Stimulated activated CD4-positive, alpha-beta T cell treated with anti-CD3 and anti-CD28 coated beads, Interleukin-1b, Interleukin-23, amount 100 ng/mL, for 48 hours (primary cell): ENCODE measurements at places on chromosomes 1 and 21.
A peak's percentile ranks its signal among the peaks of the same experiment; 100 is the strongest.

DNA sequence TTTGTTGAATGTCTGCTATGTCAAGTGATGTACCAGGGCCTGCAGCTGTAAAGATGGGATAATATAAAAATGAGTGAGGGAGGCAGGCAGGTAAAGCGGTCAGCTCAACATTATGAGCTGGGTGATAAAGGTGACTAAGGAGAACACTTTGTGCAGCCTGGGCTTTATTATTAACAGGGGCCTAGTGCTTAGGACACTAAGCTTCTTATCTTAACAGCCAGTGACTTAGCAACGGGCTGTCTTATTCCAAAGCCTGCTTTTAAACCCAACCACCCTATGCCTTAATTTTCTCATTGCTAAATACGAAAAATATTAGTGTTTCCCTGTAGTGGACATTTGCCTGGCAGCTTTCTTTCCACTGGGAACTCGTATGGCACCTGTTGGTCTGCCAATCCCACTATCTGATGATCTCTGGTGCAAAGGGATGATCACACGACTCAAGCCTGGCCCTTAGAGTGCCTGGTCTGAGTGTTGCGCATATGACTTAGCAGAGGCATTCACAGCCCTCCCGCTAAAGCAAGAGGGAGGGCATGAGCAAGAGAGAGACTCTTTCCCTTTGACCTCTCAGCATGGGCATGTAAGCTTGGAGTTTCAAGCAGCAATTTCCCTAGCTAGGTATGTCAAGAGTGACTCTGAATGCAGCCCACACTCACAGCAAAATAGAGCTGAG, 98.6 kb upstream of the PAPPA2 start:
- DNase-seq = no peak

GRCh38 chr1:84665703-84666317, 24.5 kb downstream of the SSX2IP start:
- DNase-seq = no peak

DNA sequence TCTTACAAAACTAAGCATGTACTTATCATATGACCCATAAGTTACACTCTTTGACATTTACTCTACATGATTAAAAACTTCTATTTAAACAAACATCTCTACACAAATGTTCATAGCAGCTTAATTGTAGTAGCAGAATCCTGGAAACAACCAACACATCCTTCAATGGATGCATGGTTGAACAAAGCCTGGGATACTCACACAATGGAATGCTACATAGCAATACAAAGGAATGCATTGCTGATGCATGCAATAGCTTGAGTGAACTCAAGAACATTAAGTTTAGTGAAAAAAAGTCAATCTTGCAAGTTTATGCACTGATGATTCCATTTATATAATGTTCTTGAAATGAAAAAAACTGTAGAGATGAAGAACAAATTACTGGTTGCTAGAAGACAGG, 686.9 kb downstream of the LRRIQ3 start:
- DNase-seq = no peak

DNA sequence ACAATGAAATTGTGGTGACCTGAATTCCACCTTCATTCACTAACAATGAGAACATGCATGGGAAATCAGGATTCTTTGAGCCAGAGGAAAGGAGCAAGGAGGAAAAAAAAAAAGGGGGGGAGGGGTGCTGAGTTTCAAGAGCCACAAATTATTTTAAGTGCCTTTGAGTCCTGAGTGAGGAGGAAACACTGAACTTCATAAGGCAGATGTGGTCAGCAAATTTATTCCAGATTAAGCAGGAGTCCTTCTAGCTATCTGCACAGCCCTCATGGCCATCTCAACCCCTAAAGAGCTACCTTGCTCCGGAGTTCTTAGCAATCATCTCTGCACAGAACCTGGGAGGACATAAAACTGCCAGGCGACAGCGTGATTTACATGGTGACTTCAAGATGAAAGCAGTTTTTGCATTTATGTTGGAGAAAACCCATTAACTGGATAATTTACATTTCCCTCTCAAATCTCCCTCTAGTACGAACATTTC, 21.7 kb downstream of the ASTN1 start:
- no peak for DNase-seq

DNA sequence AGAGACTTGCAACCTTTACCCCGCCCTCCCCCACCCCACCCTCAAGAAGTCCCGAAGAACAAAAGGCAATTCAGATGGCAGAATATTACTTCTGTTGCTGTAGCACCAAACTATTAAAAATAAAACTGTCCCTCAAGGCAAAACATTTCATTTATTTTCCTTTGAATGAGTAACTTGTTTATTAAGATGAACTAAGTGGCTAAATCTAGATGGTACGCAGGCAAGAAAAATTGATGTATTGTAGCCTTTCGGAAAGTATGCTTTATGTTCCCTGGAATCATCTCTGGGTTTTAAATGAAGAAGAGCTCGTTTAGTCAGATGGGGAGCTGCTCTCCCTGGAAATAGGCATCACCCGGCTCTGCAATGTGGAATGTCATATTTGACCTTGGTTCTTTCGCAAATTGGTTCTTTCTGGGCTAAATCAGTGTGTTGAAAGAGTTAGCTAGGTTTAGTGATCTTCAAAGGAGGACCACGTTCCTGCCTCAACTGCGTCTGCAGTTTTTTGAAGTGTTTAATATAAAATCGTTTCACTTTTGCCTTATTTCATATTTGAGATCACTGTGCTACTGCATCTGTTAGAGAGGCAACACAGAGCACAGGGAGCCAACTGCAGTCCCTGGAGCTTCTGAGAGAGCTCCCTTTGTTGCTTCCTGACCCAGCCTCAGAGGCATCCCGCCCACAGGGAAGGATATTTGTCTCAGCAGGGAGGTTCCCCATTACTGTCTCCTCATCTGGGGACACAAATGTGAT, 61.8 kb downstream of the KIF26B start:
- no peak for DNase-seq

DNA sequence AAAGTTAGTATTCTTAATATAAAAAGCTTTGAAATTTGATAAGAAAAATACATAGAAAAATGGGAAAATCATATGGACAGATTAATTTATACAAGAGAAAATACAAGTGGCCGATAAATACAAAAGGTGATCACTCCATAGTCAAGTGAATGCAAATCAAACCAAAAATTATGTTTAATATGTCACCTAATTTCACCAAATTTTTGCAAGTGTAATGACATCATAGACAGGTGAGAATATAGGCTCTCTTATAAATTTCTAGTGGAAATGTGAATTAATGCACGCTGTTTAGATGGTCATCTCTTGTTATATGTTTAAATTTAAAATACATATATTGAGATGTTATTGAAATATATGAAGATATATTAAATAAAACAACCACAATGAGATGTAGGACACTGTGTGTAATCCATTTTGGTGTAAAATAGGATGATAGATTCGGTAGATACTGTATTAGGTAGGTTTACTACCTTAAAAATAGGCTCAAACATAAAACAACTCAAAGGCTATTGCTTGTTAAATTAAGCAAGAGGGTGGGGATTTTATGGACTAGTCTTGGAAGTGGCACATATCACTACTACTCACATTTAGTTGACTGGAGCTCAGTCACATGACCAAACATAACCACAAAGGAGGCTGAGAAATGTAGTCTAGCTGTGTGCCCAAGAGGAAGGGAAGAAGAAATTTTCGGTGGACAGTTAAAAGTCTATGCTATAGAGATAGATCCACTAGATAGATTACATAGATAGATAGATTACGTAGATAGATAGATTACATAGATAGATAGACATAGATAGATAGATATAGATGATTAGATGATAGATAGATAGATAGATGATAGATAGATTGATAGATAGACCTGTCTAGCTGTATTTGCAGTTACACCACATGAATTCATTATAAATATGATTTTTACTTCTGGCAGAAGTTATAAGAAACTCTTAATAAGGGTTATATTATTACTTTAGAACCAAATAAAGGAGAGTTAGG, 9.2 kb downstream of the INSL5 start:
- DNase-seq = no peak

DNA sequence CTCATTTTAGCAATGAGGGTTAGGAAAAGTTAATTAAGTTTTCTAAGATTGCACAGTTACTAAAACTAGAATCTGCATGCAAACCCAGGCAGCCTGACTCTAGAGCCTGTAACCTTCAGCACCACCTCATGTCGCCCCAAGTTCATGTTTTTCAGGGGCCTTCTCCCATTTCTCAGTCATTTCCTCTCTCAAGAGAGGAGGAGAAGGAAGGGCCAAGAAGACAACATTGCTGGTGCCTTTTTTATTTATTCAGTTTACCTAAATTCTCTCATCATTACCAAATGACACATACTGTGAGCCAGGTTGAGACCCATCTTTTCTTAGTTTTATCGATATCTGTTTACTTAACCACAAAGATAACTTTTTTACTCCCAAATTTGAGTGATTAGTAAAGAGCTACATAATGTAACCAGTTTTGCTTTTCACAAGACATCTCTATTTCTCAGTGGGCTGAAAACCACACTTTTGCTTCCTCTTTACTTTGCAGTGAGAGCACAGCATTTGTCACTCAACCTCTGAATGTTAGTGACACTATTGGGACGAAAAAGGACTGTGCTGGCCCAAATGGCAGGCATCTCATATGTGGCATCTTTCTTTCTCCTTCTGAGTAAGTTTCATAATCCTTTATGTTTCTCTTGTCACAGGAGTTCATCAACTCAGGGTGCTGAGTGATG, at the start of gene CD101:
Gene CD101, plus strand, starts transcription at position 507 of the 674 bp plus-strand sequence. Its CDS starts 58 bp downstream, at position 565.
- DNase-seq = peak; percentile 66

DNA sequence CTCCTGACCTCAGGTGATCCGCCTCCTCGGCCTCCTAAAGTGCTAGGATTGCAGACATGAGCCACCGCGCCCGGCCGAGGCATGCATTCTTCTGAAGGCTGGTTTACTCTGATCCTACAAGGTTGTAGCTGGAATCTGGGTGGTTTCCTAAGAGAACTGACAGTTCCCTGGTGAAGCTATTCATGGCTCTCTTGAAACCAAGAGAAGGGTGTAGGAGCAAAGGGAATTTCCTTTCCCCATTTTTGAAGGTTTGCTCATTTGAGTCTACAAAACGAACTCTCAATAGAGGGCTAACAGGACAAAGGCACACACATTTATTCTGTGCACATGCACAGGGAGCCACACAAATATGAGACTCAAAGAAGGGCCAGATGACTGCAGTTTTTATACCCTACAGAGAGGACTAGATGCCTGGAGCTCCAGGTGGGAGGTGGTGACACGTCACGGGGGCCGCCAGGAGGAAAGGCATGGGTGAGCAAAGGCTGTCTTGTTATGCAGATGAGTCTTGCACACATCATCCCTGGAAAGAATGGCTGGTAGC, 49.5 kb upstream of the ERRFI1 start:
- no peak for DNase-seq

GRCh38 chr21:41091616-41092015, 76.3 kb upstream of the BACE2 start:
- no peak for DNase-seq

DNA sequence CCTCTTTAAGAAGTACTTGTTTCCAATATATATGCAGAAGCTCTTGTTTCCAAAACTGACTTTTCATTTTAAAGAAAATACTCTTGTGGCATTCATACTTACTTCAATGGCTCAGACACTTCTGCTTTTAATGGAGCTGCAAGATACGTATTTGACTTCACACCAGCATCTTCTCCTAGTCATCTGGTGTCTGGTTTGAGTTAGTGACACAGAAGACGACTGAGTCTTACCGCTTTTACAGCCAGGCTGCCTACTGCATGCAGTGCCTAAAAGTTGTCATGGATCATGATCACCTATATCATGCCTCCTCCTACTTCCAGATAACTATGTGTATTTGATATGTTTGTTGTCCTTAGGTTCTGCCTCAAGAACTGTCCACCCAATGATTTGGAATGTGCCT, 185.9 kb downstream of the TPR start:
- DNase-seq = no peak

- peak; percentile 68 for DNase-seq
Measured at GRCh38 chr1:151158326-151158725, 1.9 kb downstream of the TNFAIP8L2 start.

DNA sequence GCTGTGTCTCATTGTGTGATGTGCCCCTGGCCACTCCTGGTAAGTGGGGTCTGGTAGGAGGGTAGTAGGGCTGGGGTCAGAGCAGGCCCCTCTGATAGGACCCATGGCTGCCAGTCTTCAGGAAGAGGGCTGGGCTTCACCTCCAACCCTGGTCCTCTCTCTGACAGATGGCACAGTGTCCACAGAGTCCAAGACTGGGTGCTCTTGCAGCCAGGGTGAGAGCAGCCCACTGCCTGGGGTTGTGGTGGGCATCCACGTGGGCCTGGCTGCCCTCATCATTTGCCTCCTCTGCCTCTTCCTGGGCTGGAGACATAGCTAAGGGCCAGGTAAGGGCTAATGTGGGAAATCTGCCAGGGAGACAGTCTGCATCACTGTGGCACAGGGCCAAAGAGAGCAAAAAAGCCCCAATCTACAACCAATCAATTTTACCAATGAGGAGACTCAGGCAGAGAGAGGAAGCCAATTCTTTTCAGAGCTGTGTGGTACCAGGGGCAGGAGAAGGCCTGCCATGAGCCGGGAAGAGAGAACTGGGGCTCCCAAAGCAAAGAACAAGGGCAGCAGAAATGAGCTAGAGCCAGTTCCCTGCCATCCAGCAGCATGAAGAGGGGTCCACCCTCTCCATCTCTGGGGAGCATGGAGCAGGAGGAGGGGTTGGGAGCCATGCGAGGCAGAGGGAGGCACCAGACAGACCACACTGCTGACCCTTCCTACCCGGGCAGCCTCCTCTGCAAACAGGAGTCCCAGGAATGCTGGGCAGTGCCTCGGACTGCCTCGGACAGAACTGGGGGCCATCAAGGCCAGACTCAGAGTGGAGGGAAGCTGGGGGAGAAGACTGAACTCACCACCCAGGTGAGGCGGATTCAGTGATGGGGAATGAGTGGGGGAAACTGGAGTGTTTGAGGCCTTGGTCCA, 26.8 kb downstream of the SLC27A3 start:
- DNase-seq = no peak

DNA sequence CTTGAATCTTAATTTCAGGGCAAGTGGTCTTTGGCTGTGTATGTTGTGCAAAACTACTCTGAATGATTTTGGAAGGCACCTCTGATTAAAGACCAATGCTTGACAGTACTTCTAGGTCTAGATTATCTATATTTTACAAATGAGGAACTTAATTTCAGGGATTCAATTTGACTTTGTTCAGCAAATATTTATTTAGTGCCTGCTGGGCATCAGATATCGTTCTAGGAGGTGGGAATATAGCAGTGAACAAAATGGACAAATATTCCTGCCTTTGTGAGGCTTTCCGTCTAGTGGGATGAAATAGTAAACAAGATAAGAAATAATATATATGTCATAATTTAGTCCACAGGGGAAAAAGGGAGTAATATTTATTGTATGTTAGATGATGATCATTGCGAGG, 4.7 kb downstream of the ZNF326 start:
- DNase-seq = no peak

DNA sequence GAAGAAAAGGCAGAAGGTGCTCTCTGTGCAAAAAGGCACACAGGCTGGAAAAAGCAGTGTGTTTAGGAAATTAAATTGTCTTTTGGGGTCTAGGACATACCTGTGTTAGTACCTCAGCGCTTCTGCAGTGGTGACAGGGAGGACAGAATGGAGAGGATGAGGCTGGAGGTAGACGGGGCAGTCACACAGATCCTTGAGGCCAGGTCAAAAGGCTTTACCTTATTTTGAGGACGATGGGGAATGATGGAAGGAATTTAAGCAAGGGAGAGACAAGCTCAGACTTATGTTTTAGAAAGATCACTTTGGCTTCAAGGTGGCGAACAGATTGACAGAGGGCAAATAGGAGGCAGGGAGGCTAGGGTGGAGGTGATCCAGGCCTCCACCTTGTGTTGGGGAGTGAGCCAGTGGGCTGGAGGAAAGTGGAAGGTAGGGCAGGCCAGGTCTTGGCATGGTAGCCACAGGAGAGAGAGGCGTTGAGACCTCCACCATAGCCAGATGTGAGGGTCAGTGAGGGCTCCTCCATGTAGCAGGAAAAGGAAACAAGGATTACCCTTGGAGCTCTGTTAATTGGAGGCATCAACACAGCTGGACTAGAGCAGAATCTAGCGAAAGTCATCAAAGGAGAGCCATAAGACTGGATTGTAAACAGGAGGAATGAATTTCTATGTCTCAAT, 4.2 kb downstream of the CYP4B1 start:
- DNase-seq = no peak
